ENCODE measurements at places on chromosomes 3 and 15.

DNA sequence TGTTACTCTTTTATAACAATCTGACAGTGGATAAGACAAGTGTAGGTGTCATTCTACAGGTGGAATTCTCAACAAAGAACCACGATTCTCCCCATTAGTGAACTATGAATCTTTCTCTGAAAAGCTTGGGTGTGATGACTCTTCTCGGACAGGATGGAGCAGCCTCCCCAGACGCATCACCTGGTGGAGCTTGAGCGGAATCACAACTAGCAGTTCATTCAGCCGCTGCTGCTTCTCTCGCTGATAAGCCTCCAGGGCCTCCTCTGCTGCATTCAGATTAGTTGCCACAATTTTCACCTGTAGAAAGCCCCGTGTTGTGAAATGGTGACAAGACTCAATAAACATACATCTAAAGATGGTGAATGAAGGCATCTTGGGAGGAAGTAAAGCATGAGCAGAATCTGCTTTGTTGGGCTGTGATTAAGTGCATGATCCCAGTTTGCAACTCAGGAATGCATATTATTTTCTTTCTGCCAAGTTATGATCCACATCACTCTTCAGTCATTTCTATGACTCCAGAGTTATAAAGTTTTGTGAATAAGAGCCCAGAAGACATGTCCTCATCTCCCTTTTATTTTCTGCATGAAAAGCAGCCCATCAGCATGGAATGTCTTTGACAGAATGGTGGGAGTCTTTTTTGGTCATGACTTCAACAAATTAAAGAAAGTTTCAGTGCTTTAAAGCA, 93.6 kb downstream of the BOC start:
- no peak for DNase-seq

DNA sequence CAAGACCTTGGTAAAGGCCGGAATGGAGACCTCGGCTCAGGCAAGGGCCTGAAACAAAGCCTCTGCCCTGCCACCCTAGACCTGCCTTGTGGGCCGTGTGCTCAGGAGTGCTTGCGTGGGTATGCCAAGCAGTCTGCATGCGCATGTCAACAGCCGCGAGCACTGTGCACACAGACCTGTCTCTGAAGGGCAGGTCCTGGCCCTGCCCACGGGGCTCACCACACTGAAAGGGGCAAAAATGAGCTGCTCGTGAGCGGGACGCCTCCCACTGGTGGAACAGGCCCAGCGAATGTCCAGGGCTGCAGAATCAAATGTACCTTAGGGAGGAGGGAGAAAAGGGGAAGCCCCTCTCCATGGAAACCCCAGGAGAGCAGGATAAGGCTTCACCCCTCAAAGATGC, 44.3 kb upstream of the FGD5 start:
- DNase-seq = no peak

- no peak for DNase-seq
These were observed 105.2 kb downstream of the LPP start for GRCh38 chr3:188259191-188259590.

GRCh38 chr3:127151251-127151564, 41.7 kb upstream of the PRR23E start:
- DNase-seq = no peak

DNA sequence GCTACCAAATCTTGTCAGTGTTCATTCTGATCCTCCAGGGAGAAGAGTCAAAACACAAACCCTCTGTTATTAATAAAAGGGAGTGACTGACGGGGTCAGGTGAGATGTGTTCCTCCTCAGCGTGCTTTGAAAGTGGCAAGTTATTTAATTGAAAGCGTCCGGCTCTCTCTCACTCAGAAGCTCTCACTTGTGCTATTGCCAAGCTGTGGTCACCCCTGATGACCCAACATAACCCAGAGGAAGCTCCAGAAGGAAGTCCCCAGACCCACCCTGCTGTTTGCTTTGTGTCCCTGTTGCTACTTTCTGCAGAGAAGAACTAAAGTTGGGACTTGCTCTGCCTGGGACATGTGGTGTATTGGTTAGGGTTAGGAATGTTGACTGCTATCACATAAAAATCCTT, 235.6 kb downstream of the EDEM1 start:
- DNase-seq = no peak

DNA sequence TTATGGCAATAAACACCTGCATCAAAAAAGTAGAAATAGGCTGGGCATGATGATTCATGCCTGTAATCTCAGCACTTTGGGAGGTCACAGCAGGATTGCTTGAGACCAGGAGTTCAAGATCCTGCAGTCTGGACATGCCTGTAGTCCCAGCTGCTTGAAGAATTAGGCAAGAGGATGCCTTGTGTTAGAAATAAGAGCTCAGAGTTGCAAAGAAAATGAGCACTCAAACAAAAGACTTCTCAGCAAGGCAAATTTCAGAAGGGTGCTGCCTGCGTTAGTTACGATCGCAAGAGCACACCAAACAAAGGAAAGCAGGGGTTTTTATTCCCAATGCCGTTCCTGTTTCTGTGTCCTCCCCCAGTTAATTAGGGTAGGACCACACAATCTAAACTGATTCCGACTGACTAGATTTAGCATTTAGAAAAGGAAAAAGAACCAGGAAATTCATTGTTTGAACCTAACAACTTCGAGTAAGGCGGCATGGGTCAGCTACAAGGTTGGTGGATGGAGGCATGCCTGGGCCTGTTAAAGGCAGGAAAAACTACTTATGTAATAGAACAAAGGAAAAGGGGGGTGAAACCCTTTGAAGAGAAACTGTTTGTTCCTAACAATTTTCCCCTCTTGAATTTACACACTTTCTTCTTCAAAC, 55.5 kb downstream of the DLG1 start:
- DNase-seq = no peak

- DNase-seq = no peak
These were observed 31.7 kb downstream of the ATP2C1 start for GRCh38 chr3:130925628-130926027.

DNA sequence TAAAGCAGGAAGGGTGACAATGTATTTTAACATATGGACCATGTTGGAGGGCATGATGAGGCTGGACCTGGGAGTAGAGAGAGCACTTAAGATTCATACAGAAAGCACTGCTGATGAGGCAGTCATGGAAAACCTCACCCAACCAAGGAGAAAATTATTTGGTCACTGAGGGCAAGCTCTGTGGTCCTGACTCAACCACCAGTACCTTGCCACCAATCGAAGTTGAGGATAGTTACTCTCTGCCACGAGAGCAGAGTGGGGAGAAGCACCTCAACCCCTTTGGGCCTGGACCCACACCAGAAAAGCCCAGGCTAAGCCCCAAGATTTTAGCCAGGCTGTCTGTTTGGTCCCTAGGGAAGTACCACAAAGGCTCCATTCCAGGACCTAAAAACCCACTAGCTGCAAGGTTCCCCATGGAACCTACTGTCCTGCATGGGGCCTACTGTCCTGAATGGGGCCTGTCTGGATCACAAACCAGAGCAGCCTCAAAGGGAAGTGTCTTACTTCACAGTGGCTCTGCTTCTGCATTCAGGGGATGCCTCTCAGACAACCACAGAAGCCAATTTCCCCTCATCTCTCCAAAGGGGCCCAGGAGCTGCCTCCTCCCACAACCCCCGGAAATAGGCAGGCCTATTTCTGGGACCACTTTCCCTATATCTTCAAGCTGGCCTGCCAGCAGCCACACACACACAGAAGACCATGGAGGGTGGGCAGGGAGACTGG, 4.2 kb downstream of the CCDC71 start:
- DNase-seq = no peak

DNA sequence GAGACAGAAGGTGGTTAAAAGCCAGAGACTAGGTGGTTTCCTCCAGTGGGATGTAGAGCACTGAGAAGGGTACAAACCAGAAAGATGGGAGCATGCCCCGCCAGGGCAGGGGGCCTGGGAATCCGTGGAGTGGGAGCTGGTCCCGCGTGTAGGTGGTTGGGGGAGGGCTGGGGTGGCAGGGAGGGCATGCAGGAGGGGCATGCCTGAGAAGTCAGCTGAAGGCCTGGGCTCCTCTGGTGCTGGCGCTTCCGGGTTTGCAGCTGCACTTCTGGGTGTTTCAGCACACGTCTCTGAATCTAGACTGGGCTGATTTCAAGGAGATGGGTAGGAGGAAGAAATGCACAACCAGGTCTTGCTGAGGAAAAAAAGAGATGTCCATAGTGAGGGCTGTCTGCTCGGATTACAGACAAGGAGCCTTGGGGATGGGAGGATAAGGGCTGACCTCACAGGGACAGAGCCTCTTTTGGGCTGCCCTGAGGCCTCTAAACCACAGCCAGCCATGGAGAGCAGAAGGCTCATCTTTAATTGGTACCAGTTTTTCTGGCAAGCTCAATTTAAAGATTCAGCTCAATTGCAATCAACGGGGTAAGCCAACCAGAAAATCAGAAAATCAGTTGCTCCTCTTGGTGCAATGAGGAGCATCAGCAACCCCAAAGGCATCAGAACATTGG, 151.9 kb downstream of the FAM43A start:
- no peak for DNase-seq
